ENCODE measurements at places on chromosomes 16 and 17.
A peak's percentile ranks its signal among the peaks of the same experiment; 100 is the strongest.

DNA sequence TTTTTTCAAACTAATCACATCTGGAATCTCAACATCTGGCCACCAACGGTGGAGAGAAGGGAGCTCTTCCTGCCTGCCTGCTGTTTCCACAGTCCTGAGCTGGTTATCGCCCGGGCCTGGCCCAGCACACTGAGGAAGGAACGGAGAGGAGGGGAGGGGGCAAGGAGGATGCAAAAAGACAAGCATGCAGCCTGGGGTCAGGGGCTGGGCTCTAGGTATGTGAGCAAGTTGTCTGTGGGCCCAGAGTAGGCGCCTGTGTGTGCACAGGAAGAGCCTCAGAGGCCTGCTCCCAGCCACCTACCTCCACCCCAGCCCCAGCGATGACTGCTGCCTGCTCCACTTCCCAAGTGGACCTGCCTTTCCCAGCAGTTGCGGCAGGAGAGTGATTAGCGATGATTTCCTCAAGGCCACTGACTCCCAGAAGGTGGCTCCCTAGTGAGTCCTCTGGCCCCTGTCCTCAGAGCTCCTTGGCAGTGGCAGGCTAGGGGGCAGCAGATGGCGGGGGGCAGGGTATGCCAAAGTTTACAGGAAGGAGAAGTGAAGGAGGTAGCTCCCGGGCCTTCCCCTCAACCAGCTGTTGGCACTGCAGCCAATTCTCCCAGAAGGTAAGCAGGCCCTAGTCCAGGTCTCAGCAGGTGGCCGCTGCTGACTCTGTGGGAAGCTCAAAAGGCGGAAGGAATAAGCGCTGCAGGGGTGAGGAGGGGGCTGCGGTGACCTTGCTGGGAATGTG is 27.0 kb upstream of the RASD1 start:
- DNase-seq, result no peak

- DNase-seq, result no peak
Observed at GRCh38 chr16:48197294-48197693, 41.5 kb upstream of the ABCC12 start.

- no peak for DNase-seq
Observed at GRCh38 chr17:17557796-17558195, 33.7 kb downstream of the PEMT start.

GRCh38 chr16:85447693-85448313 is 165.3 kb upstream of the GSE1 start:
- no peak for DNase-seq

DNA sequence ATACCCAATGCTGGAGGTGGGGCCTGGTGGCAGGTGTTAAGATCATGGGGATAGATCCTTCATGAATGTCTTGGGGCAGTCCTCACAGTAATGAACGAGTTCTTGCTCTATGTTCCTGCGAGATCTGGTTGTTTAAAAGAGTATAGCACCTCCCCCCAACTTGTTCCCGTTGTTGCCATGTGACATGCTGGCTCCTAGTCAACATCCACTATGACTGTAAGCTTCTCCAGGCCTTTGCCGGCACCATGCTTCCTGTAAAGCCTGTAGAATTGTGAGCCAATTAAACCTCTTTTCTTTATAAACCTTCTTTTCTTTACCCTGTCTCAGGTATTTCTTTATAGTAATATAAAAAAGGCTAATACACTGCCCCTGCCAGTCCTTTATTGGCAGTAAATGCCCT is 33.3 kb downstream of the RANBP10 start:
- no peak for DNase-seq

- DNase-seq, result no peak
Observed at GRCh38 chr17:20033415-20033814, 24.3 kb downstream of the SPECC1 start.

GRCh38 chr16:27880287-27880686 is 183.2 kb downstream of the GSG1L start:
- no peak for DNase-seq

DNA sequence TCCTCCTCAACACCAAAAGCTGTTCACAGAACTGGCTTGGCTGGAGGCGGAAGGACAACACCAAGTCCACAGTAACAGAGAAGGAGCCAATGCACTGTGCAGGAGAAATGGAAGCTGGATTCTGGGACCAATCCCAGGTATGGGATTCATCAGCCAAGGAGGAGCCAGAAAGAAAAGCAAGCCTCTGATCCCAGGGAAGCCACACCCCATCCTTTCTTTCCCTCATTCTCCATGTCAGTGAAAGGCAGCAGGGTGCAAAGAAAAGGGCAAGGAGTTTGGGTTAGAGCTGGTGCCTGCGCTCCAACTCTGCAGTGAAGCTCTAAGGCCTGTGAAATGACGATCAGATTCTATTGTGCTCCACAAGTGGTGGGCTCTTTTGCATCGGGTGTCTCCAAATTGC is 11.0 kb downstream of the DCAKD start:
- no peak for DNase-seq

DNA sequence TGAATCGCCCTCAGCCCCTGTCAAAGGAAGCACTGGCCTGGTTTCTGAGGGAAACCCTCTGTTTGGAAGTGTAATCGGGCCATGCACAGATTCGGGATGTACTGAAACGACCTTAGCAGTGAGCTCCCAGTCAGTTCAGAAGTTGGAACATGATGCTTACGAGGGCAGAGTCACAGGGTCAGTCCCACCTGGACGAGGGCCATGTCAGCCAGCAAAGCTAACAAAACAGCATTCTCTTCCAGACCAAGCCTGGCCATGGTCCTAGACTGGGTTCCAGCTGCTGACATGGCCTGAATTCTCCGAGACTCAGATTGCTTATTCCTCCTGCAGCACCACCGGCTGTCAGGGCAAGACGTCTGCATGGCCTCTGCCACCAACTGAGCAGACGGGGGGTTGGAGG is 192.2 kb upstream of the WSCD1 start:
- no peak for DNase-seq

GRCh38 chr17:36609498-36609862 is 8.1 kb downstream of the MRM1 start:
- no peak for DNase-seq

DNA sequence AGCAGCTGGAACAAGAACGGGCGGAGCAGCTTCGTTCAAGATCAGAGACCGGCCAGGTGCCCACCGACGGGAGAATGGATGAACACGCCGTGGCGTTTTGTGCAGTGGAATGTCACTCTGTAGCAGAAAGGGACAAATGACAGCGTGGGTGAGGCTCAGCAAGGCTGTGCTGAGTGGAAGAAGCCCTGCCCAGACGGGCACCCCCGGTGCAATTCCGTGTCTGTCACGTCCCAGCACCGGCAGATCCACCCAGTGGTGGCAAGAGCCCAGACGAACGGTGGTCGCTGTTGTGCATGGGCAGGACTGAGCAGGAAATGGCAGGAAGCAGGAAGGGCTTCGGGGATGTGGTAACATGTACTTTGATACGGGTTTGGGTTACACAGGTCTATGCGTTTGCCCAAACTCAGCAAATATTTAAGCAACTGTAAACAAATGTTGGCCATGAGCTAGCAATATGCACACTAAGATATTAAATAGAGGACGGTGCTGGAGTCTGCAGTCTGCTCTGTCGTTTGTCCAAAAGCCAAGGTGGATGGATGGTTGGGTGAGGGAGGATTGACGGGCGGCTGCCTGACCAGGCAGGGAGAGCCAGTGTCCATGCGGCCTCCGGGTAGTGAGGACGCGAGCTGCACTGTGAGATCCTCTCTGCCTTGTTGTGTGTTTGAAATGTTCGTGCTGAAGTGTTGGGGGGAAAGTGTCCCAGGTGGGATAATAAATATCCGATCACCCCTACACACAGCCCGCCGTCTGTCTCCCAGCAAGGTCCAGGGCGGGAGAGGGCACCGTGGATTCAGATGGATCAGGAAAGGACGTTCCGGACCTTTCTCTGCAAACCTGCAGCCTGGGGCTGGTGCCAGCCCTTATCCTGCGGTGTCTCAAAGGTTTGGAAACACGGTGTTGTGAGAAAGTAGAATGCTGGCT is 48.4 kb downstream of the COX4I1 start:
- no peak for DNase-seq

DNA sequence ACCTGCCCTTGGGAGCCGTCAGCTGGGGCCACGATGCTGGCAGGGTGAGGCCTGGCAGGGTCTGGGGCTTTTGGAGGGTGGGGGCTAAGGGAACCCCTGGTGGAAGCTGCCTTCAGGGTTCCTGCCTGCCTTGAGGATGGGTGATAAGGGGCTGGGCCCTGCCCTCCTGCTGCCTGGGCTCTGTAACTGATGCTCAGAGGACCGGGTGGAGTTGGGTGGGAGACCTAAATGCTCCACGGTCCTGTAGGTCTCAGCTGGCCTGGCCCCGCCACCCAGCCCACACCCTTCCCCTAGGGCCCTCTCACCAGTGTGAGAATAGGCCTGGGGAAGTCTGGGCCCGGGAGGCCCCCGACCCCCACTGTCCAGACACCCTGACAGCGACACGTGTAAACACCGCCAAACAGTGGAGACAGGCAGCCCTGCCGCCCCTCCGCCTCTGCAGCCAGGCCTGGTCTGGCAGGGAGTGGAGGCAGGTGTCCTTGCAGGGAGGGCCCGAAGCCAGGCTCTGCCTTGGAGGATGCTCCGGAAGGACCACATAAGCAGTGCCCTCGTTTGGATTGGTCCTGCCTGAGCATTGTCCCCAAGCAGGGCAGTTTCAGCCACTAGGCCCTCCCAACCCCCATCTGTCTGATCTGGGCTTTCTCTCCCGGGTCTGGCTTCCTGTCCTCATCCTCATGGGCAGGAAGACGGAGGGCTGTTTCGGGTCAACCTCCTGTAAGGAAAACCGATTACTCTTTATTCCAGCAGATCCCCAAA is 6.5 kb upstream of the BAHCC1 start:
- no peak for DNase-seq

- DNase-seq, result no peak
Observed at GRCh38 chr17:535198-535597, 179.4 kb downstream of the VPS53 start.

DNA sequence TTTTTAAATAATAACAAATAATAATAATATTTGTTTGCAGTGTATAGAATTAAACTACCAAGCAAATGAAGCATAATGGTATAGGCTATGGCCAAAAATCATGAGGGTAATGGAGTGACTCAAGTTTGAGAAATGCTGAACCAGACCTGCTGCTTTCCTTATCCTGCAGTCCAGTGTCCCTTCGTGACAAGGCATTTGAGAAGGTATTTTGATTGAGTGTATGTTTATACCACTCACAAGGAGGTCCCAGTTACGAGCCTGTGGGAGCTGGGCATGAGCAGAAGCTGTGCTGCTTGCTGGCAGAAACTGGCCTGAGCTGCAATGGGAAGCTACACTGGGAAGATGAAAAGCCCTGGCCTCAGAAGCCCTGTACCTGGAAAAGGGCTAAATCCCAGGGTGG is 50.3 kb downstream of the GNAO1 start:
- no peak for DNase-seq

DNA sequence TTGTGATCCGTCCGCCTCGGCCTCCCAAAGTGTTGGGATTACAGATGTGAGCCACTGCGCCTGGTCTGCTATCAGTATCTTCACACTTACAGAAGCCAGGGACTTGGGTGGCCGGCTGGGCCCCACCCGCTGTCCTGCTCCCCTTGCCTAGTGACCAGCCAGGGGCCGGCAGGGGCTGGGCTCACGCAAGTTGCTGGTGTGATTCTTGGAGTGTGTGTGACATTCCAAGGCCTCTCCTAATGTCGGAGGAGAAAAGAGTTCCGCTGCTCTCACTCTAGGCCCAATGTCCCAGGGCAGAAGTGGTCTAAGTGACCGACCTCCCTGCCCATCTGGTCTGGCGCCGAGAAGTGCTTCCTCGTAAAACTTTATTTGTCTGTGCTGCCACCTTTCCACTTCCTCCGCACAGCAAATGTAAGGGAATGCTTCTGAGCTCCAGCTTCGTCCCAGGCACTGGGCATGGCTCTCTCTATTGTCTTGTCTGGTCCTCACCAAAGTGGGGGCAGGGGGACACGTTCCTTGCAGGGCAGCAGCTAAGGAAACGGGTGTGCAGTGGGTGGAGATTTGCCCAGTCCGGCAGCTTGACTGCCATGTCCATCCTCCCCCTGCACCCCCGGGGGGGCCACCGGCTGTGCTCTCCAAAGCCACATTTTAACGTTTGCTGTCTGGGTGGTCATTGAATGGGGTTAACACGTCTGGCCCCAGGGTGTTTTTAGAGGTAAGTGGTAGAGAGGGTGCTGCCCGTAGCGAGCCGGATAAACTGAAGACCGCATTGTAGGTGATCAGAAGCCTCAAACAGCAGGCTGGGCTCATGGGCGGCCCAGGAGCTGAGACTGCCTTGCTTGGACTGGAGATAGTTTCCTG is 7.8 kb upstream of the GSE1 start:
- no peak for DNase-seq

GRCh38 chr16:23064639-23065038 is 84.6 kb downstream of the USP31 start:
- no peak for DNase-seq

DNA sequence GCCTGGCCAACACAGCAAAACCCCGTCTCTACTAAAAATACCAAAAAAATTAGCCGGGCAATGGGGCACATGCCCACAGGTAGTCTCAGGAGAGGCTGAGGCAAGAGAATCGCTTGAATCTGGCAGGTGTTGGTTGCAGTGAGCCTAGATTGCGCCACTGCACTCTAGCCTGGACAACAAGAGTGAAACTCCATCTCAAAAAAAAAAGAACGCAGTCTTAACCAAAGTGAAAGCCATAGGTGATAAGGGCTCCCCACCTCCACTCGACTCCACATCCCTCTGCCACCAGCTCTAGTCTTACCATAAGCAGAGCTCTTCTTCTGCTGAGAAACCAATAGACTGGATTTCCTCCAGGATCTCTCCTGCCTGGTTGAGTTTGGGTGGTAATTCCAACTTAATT is 266.0 kb downstream of the PHKB start:
- no peak for DNase-seq

GRCh38 chr17:164303-165235 is 16.9 kb downstream of the DOC2B start:
- no peak for DNase-seq

GRCh38 chr16:56657555-56658326 is at the start of gene MT1F:
TSS of gene MT1F (plus strand) at chr16:56657959. CDS start at chr16:56658059, 100 bp downstream.
- peak; percentile 87 for DNase-seq

DNA sequence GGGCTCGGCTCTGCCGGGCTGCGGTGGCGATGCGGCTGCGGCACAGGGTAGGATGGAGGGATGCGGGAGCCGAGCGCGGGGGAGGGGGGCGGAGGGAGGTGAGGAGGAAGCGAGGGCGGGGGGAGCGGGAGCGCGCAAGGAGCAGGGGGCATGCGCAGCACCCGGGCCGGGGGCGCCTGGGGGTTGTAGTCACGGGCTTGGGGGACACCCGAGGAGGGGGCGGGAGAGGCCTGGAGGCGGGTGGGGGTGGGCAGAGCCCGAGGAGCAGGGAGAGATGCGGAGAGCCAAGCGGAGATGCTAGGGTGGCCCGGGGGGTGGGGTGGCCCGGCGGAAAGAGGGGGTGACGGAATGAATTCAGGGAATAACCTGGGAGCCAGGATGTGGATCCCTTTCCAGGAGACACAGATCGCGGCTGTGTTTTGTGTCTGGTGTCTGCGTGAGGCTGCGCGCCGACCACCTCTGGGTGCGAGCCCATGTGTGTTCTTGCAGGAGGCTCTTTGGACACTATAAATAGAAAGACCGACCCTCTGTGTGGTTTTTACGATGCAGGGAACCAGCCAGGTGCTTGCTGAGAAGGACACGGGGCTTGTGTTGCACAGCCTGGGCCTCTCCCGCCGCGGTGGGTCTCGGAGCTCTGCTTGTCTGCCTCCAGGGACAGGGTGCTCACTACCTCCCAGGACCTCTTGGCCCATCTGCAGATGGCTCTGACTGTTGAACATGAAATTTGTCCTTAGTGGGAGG is at the start of gene STX1B:
TSS of gene STX1B (minus strand) at position 54 of the 741 bp plus-strand sequence. CDS start 242 bp downstream, outside the sequence.
- DNase-seq, result peak; percentile 71

GRCh38 chr16:28320741-28321140 is 28.4 kb downstream of the SBK1 start:
- no peak for DNase-seq

GRCh38 chr17:30858556-30859250 is 26.9 kb downstream of the ATAD5 start:
- no peak for DNase-seq
